CD4-positive, CD25-positive, alpha-beta regulatory T cell (primary cell): ENCODE measurements at places on chromosomes 12 and 14. TPM values are rescaled to one million over a fixed set of nuclear protein-coding genes. Genes with fewer than 3 reads are reported as not detected.

Gene BRI3BP
- 4.1 TPM for total RNA-seq

- DNase-seq: no peak
- no peaks in the 10 kb centered on the region for H3K36me3 ChIP-seq
- H3K27me3 ChIP-seq: no peaks in the 10 kb centered on the region
- no peaks in the 10 kb centered on the region for H3K4me1 ChIP-seq
Observed at GRCh38 chr12:77163074-77164038, 98.0 kb upstream of the E2F7 start.

Gene E2F7
- total RNA-seq: 1.6 TPM

DNA sequence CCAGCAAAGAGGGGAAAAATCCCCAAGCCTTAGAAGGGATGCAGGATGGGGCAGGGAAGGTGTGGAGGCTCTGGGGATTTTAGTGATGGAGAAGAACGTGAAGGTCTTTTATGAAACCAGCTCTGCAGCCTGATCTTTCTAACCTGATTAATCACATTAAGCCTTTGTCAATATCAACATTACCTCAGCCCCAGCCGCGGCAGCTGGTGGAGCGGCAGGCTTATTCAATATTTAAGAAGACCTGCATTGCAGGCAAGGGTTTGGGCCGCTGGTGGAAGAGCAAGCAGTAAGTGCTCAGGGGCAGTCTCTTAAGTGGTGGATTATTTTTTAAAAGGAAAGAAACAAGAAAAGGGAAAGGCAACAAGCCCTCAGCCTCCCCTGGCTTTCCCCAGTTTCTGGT, 16.6 kb downstream of the RPH3A start:
- H3K27me3 ChIP-seq: peaks cover 11% of the 10 kb centered on the region
- no peak for DNase-seq
- no peak overlapping the region for H3K4me3 ChIP-seq
- no peak overlapping the region for H3K27ac ChIP-seq
- H3K4me1 ChIP-seq: no peaks in the 10 kb centered on the region

DNA sequence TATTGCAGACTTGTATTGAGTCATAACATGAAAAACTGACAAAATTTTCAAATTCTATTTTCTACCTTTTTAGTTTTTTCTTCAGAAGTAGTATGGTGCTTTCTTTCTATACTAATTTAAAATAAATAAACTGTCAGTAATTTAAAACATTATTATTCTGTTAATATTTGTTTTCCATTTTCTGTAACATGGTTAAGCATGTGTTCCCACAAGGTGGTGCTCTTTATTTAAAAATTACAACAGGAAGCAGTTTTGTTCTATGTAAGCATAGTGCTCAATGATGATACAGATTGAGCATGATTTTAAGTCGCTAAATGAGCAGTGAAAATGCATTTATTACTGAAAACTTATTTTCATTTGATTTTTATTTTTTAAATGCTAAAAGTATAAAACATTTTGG, 114.6 kb downstream of the PPFIA2 start:
- no peak overlapping the region for H3K27ac ChIP-seq
- no peaks in the 10 kb centered on the region for H3K27me3 ChIP-seq
- no peak for DNase-seq
- H3K36me3 ChIP-seq: no peaks in the 10 kb centered on the region
- H3K4me3 ChIP-seq: no peak overlapping the region

Gene ADAM21
- not detected for total RNA-seq

- DNase-seq: peak; percentile 81
- H3K27me3 ChIP-seq: peaks cover 8% of the 10 kb centered on the region
- peak overlapping the region; percentile 57 for H3K4me3 ChIP-seq
- H3K36me3 ChIP-seq: no peaks in the 10 kb centered on the region
- H3K27ac ChIP-seq: no peak overlapping the region
Observed at GRCh38 chr12:106903241-106903945, 52.3 kb upstream of the TMEM263 start.

Gene ADCY6
- total RNA-seq: 0.12 TPM

Gene USP15
- total RNA-seq: 417 TPM

DNA sequence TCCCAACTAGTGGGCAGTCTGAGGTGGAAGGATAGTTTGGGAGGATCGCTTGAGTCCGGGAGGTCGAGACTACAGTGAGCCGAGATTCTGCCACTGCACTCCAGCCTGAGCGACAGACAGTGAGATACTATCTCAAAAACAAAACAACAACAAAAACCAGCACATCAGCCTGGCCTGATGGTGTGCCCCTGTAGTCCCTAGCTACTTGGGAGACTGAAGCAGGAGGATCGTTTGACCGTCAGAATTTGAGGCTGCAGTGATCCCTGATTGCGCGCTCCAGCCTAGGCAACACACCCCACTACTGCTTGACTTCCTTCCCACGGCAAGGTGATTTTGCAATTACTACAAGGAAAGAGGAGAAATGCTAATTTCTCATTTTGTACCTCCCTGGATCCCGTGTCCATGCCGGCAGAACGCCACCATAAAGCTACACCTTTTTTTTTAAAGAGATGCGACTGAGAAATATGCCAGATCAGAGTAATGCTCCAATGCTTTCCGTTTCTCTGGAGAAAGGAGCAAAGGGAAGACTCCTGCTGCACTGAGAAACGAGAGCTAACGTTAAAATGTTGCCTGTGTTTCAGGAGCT, 672 bp upstream of the SCFD1 start:
- H3K36me3 ChIP-seq: peaks cover 9% of the 10 kb centered on the region
- H3K27me3 ChIP-seq: no peaks in the 10 kb centered on the region
- peak overlapping the region; percentile 88 for H3K4me3 ChIP-seq
- H3K27ac ChIP-seq: peak overlapping the region; percentile 82
- peak; percentile 46 for DNase-seq

Gene KSR2
- 0.20 TPM for total RNA-seq

Gene TMEM52B
- not detected for total RNA-seq

GRCh38 chr12:131794573-131794972, 33.6 kb upstream of the MMP17 start:
- peaks cover 77% of the 10 kb centered on the region for H3K36me3 ChIP-seq
- H3K27ac ChIP-seq: no peak overlapping the region
- H3K4me3 ChIP-seq: no peak overlapping the region
- no peaks in the 10 kb centered on the region for H3K4me1 ChIP-seq
- DNase-seq: no peak

GRCh38 chr12:43835656-43836474, at the start of gene TMEM117:
Gene TMEM117, plus strand, starts transcription at chr12:43836081.
- no peaks in the 10 kb centered on the region for H3K36me3 ChIP-seq
- peaks cover 27% of the 10 kb centered on the region for H3K4me1 ChIP-seq
- peak; percentile 48 for DNase-seq
- peak within 1 kb of the TSS; percentile 85 for H3K4me3 ChIP-seq
- H3K27me3 ChIP-seq: no peaks in the 10 kb centered on the region
- peak within 1 kb of the TSS; percentile 56 for H3K27ac ChIP-seq
